ENCODE measurements at places on chromosomes 3 and 15.

GRCh38 chr3:48518638-48519276, 14.8 kb upstream of the SHISA5 start:
- DNase-seq, result peak; percentile 41

GRCh38 chr3:113423699-113424098, 17.6 kb downstream of the CFAP44 start:
- no peak for DNase-seq

GRCh38 chr15:65981837-65982626, 112.7 kb downstream of the RAB11A start:
- peak; percentile 64 for DNase-seq

GRCh38 chr3:38730281-38730680, 80.8 kb upstream of the SCN5A start:
- DNase-seq, result no peak

DNA sequence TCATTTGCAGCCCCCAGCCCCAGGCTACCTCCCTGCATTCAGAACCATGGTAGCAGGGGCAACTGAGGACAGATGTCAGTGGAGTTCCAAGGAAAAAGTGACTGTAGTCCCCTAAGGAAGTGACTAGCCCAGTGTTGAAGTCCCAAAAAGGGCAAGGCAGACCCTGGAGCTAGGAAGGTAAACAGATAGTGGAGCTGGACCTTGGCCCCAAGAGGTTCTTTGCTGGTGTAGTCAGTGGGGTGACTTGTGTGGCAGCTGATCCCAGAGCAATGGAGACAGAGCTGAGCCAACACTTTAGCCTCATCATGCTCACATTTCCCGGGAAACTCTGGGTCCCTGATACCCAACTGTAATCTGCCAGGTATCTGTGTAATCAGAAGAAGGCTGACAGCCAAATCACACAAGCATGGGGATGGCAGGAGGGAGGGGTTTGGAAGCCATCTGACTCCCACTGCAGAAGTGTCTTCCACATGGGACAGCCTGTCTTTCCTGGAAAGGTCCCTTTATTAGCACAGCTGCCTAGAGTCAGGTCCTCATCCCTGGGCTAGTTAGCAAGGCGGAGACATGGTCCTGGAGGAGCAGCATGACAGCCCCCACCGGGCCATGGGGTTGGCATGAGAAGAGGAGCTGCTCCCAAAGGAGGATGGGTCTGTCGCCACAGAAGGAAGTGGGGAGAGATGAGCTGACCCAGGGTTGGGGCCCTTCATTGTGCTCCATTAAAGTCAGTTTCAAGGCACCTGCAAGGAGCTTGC, 39.8 kb downstream of the PXYLP1 start:
- no peak for DNase-seq
